ENCODE measurements at places on chromosomes 4 and X.

- peak; percentile 52 for DNase-seq
- peaks cover 14% of the 10 kb centered on the region for H3K4me1 ChIP-seq
- no peak overlapping the region for H3K4me3 ChIP-seq
Measured at GRCh38 chr4:179415847-179416223, 1973.6 kb upstream of the AGA start.

- no peaks in the 10 kb centered on the region for H3K4me1 ChIP-seq
- H3K27me3 ChIP-seq = no peaks in the 10 kb centered on the region
- no peak overlapping the region for H3K27ac ChIP-seq
- H3K4me3 ChIP-seq = no peak overlapping the region
- no peak for DNase-seq
Measured at GRCh38 chr4:88045021-88045420, 37.6 kb downstream of the PKD2 start.

DNA sequence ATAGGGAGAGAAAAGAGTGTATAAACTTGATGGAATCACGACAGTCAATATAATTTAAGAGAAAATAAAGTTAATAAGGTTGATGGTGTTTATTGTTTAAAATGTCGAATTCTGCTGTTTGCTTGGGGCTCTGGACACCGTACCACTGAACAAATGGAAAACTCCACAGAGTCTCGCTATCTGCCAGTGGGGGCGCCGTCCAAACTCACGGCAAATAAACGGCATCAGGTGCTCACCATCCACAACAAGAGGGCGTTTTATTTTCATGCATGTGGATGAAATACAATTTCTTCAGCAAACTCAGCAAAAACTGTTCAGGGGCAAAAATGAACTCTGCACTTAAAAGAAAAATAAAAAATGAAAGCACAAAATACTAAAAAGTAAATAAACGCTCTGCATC, 46.6 kb upstream of the FAM47C start:
- H3K4me3 ChIP-seq = no peak overlapping the region
- no peak overlapping the region for H3K27ac ChIP-seq
- no peaks in the 10 kb centered on the region for H3K36me3 ChIP-seq
- no peak for DNase-seq

DNA sequence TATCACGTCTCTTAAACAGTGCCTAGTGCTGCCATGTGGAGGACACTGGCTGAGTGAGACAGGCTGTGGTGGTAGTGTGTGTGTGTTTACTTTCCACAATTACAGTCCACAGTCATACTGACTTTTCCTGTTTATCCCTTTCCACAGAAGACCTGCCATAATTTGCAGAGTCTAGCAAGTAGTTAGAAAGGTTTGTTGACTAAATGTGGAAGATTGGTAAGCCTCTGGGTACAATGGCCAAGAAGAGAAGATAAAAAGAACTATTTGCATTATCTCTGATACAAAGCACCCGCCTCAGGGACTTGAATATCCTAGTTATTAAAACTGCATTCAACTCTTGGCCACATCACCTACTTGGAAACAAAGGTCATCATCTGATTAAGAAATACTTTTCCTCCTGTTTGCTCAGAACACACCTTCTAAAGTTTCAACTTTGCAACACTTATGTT, 89.1 kb downstream of the FAM13A start:
- H3K4me1 ChIP-seq = no peaks in the 10 kb centered on the region
- no peak for DNase-seq
- H3K36me3 ChIP-seq = no peaks in the 10 kb centered on the region
- no peak overlapping the region for H3K27ac ChIP-seq
- no peak overlapping the region for H3K4me3 ChIP-seq

GRCh38 chrX:136679531-136679930, 31.6 kb downstream of the CD40LG start:
- H3K4me1 ChIP-seq = no peaks in the 10 kb centered on the region
- H3K4me3 ChIP-seq = no peak overlapping the region
- no peaks in the 10 kb centered on the region for H3K36me3 ChIP-seq
- no peak overlapping the region for H3K27ac ChIP-seq

DNA sequence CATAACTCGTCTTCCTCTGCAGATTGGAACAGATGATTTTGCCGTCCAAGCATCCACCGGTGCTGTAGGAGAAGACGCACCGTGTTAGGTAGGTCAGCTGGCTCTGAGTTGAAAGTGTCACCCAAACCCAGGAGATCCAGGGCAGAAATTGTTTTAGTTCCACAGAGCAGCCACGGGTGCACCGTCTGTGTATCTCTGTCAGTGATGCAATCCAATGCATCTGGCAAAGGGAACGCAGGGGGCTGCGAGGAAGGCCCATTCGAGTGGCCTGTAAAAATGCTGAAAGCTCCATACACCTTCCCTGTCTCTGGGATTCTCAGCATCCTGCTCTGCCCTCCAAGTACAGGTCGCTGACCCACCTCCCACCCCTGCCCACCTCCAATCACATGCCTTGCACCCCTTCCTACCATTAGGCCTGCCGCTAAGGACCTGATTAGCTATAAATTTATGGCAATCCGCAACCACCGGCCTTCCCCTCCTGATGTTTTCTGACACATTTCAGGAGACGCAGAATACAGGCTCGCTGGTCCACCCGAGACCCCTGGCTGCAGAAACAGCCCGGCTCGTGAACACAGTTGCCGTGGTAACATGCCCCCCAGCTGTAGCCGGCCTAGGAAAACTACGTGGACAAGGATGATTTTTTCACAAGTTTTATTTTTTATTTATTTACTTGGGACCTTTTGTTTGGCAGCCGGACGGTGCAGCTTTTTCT, 39.7 kb upstream of the SHOX start:
- H3K36me3 ChIP-seq = no peaks in the 10 kb centered on the region
- no peaks in the 10 kb centered on the region for H3K4me1 ChIP-seq
- H3K27me3 ChIP-seq = no peaks in the 10 kb centered on the region
- H3K4me3 ChIP-seq = no peak overlapping the region
- H3K27ac ChIP-seq = no peak overlapping the region
- no peak for DNase-seq

GRCh38 chr4:65617416-65617815, 52.9 kb downstream of the EPHA5 start:
- no peaks in the 10 kb centered on the region for H3K36me3 ChIP-seq
- H3K27me3 ChIP-seq = no peaks in the 10 kb centered on the region
- H3K27ac ChIP-seq = no peak overlapping the region
- no peak for DNase-seq

GRCh38 chr4:48058617-48059530, 42.3 kb downstream of the NIPAL1 start:
- no peak overlapping the region for H3K27ac ChIP-seq
- no peaks in the 10 kb centered on the region for H3K4me1 ChIP-seq
- no peaks in the 10 kb centered on the region for H3K27me3 ChIP-seq
- DNase-seq = no peak

DNA sequence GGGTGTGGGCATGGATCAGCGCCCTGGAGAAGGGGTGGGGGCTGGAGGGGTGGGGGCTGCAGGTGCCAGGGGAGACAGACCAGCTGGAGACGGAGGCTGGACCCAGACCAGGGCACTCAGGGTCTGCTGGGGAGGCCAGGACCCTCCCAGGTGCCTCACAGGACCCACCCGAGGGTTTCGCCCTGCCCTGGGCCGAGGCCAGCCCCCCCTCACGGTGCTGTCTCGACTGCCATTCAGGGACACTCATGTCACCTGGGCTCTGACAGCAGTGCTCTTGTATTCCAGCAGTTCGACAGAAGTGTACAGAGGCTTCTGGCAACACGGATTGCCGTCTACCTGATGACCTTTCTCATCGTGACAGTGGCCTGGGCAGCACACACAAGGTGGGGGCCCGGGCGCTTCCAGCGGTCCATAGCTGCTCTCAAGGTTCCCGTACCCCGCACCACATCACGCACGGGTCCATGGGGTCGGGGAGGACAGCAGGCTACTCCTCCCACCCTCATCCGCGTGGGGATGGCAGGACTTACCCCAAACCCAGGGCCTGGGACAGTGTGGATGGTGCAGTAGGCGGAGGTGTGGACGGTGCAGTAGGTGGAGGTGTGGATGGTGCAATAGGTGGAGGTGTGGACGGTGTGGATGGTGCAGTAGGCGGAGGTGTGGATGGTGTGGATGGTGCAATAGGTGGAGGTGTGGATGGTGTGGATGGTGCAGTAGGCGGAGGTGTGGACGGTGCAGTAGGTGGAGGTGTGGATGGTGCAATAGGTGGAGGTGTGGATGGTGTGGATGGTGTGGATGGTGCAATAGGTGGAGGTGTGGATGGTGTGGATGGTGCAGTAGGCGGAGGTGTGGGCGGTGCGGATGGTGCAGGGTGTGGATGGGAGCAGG, 18.1 kb downstream of the TMEM175 start:
- DNase-seq = no peak
- peaks cover 5% of the 10 kb centered on the region for H3K4me1 ChIP-seq
- H3K36me3 ChIP-seq = no peaks in the 10 kb centered on the region

GRCh38 chr4:73675623-73676022, 55.4 kb upstream of the RASSF6 start:
- no peak for DNase-seq
- H3K36me3 ChIP-seq = no peaks in the 10 kb centered on the region
- no peak overlapping the region for H3K4me3 ChIP-seq

- no peak overlapping the region for H3K4me3 ChIP-seq
- peaks cover 19% of the 10 kb centered on the region for H3K4me1 ChIP-seq
- no peak overlapping the region for H3K27ac ChIP-seq
- H3K36me3 ChIP-seq = no peaks in the 10 kb centered on the region
Measured at GRCh38 chr4:73676861-73677323, 56.7 kb upstream of the RASSF6 start.

DNA sequence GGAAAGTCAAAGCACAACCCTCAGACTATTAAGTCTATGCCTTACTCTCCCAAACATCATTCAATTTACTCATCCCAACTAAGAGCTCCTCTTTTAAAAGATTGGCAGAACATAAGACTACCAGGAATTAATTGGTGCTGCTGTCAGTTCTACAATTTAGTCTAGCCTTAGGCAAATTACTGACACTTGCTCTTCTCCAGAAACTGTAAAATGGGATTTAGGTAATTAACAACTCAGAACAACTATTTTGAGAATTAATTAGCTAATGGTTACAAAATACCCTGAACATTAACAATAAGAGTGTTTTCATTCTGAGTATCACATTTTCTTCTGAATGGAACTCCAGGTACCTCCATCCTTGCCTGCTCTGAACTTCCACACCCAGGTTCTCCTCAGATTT, 36.2 kb upstream of the RBM47 start:
- no peak overlapping the region for H3K4me3 ChIP-seq
- H3K4me1 ChIP-seq = peaks cover 10% of the 10 kb centered on the region
- H3K36me3 ChIP-seq = no peaks in the 10 kb centered on the region
- H3K27ac ChIP-seq = no peak overlapping the region
- no peak for DNase-seq

GRCh38 chr4:165464813-165465381, 86.1 kb downstream of the CPE start:
- no peak overlapping the region for H3K4me3 ChIP-seq
- H3K4me1 ChIP-seq = peaks cover 7% of the 10 kb centered on the region
- H3K36me3 ChIP-seq = no peaks in the 10 kb centered on the region
- H3K27ac ChIP-seq = no peak overlapping the region

GRCh38 chr4:142565771-142566170, 280.3 kb downstream of the INPP4B start:
- H3K4me3 ChIP-seq = no peak overlapping the region
- no peak for DNase-seq
- no peaks in the 10 kb centered on the region for H3K36me3 ChIP-seq
- H3K27me3 ChIP-seq = no peaks in the 10 kb centered on the region
- H3K4me1 ChIP-seq = peaks cover 8% of the 10 kb centered on the region

GRCh38 chr4:1232661-1233621, 16.0 kb downstream of the CTBP1 start:
- no peaks in the 10 kb centered on the region for H3K27me3 ChIP-seq
- H3K36me3 ChIP-seq = peaks cover 12% of the 10 kb centered on the region
- peak; percentile 25 for DNase-seq
- peaks cover 12% of the 10 kb centered on the region for H3K4me1 ChIP-seq

- no peaks in the 10 kb centered on the region for H3K36me3 ChIP-seq
- H3K4me3 ChIP-seq = no peak overlapping the region
- DNase-seq = no peak
- H3K27me3 ChIP-seq = no peaks in the 10 kb centered on the region
Measured at GRCh38 chrX:14616301-14616700, 87.0 kb downstream of the GLRA2 start.

GRCh38 chr4:94743838-94744237, 13.9 kb upstream of the BMPR1B start:
- no peaks in the 10 kb centered on the region for H3K4me1 ChIP-seq
- H3K36me3 ChIP-seq = no peaks in the 10 kb centered on the region
- DNase-seq = no peak
- no peak overlapping the region for H3K4me3 ChIP-seq

DNA sequence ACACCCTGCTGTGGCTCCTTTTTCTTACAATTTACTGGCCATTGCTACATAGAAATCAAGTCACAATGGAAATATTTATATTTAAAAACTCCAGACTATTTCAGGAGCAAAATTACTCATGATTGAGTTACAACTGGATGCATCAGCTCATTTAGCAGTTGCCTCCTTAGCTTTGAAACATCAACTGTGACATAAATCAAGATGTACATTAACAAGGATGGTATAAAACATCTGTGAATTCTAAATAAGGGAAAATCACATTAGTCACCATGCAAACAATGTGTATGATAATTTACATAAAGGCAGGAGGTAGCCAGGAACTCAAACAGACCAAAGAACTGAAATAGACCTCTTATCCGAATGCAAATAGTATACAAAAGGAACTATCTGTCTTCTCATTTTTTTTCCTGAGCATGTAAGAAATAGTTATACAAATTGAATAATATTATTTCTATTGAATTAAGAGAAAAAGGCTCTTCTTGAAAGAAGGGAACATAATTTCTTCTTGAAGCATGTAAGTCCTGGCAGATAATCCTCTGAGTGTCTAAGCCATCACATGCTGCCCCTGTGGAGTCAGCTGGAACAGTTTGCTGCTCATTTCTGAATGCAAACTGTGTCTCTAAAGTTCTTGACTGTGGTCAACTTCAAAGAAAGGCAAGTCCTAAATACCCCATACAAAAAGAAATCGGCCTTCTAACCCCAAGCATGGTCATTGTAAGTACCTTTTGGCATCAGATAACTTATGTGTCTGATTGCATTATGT, 151.2 kb downstream of the NAA11 start:
- H3K27me3 ChIP-seq = no peaks in the 10 kb centered on the region
- no peak overlapping the region for H3K27ac ChIP-seq
- H3K4me1 ChIP-seq = no peaks in the 10 kb centered on the region

DNA sequence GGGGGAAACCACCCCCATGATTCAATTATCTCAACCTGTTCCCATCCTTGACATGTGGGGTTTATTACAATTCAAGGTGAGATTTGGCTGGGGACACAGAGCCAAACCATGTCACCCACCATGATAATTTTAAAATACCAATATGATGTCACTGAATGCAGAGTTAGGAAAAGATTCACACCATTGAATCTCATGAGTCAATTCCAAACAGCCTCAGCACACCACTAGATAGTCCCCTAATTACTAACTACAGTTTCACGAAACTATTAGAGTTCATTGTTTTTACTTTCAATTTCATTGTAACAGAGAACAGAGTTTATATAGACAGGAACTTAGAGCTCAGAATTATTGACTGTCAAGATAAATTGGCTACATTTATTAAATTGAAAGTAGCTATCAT, 410.2 kb downstream of the FAM47A start:
- H3K27ac ChIP-seq = no peak overlapping the region
- no peak for DNase-seq
- no peak overlapping the region for H3K4me3 ChIP-seq
- H3K27me3 ChIP-seq = no peaks in the 10 kb centered on the region
- no peaks in the 10 kb centered on the region for H3K36me3 ChIP-seq
- no peaks in the 10 kb centered on the region for H3K4me1 ChIP-seq

- H3K27ac ChIP-seq = no peak overlapping the region
Measured at GRCh38 chr4:45741897-45742296, 382.0 kb downstream of the GABRG1 start.

- DNase-seq = no peak
- no peaks in the 10 kb centered on the region for H3K36me3 ChIP-seq
- no peaks in the 10 kb centered on the region for H3K4me1 ChIP-seq
- H3K27ac ChIP-seq = no peak overlapping the region
- no peaks in the 10 kb centered on the region for H3K27me3 ChIP-seq
Measured at GRCh38 chr4:3268395-3269104, 19.6 kb downstream of the MSANTD1 start.

Data from astrocyte (in vitro differentiated cells and primary cell).